ENCODE measurements at places on chromosomes 13 and 19. TPM values are rescaled to one million over a fixed set of nuclear protein-coding genes. Genes with fewer than 3 reads are reported as not detected.

ZNF540 gene
- total RNA-seq, result 8.4 TPM

ZNF99 gene
- total RNA-seq, result 0.25 TPM

LGALS7B gene
- not detected for total RNA-seq

NRTN gene
- total RNA-seq, result 3.5 TPM

RUBCNL gene
- 4.6 TPM for total RNA-seq

UBE2L5 gene
- not detected for total RNA-seq

RDH8 gene
- not detected for total RNA-seq
